A673 (cell line): ENCODE measurements at places on chromosomes 3 and 15.

DNA sequence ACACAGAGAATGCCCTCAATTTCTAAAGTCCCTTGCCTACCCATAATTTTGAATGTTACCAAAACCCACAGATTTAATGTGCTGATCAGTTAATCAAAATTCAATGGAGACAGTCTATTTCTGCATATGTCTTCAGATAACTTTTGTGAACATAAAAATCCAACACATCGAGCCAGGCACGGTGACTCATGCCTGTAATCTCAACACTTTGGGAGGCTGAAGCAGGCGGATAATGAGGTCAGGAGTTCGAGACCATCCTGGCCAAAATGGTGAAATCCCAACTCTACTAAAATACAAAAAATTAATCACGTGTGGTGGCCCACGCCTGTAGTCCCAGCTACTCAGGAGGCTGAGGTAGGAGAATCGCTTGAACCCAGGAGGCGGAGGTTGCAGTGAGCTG is 49.3 kb downstream of the PEAK1 start:
- no peak for DNase-seq

DNA sequence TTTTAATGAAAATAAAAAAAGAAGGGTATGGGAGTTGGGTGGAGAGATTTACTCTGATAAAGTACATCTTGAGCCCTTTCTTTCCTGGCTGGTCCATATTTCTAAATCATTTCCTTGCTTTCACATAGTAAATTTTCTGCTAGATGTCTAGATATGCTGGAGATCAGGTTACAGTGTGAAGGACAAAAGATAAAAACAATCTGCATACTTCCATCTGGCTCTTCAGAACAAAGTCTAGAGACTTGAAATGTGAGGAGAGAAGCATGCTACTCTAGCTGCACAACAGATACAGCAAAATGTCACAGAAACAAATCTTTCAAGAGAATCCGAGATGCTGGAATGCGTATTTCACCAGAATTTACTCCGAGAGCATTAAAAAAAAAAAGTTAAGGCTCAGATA is 42.2 kb downstream of the FOXP1 start:
- DNase-seq, result peak; percentile 1

- no peak for DNase-seq
Observed at GRCh38 chr15:85474700-85475316, 94.4 kb downstream of the AKAP13 start.

DNA sequence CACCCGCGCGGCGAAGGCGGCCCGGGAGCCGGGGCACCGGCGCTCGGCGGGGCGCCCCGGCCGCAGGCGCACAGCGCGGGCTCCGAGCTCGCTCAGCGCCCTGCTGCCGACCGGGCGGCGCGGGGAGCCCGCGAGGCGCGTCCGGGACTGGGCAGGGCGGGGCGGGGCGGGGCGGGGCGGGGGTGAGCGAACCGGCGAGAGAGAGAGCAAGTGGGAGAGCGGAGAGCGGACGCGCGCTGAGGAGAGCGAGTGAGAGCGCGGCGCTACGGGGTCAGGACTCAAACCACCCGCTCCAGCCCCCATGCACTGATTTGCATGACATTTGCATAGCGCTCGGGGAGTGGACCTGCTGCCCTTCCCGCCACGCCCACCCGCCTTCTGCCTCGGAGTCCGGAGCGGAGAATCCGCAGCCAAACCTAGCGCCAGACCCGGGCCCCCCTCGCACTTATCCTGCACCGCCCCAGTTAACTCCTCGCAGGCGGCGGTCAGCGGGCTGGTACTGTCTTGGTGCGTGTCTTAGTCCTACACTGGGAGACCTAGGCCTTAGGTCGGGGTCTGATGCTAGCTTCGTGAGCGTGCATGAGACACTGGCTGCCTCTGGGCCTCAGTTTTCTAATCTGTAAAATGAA is at the start of gene MYLK:
Gene MYLK, minus strand, starts transcription at position 130 of the 629 bp plus-strand sequence. CDS start 90,491 bp downstream, outside the sequence.
- peak; percentile 78 for DNase-seq

- no peak for DNase-seq
Observed at GRCh38 chr3:115363071-115363470, 216.0 kb upstream of the ZBTB20 start.
